Effector memory CD4-positive, alpha-beta T cell (primary cell): ENCODE measurements at places on chromosomes 13 and 19.
A peak's percentile ranks its signal among the peaks of the same experiment; 100 is the strongest.

- no peak for DNase-seq
Measured at GRCh38 chr13:106621833-106622232, 53.9 kb upstream of the ARGLU1 start.

GRCh38 chr19:29277102-29277501 is 64.2 kb upstream of the UQCRFS1 start:
- peak; percentile 39 for DNase-seq

- no peak for DNase-seq
Measured at GRCh38 chr13:79709471-79709870, 228.5 kb downstream of the NDFIP2 start.

GRCh38 chr19:5991244-5991838 is 13.4 kb upstream of the RANBP3 start:
- DNase-seq: no peak

GRCh38 chr19:40600570-40601133 is 517 bp upstream of the LTBP4 start:
- DNase-seq: no peak

GRCh38 chr19:15218501-15218900 is 13.7 kb downstream of the EPHX3 start:
- DNase-seq: no peak

GRCh38 chr19:5494773-5495172 is 39.6 kb downstream of the ZNRF4 start:
- no peak for DNase-seq

DNA sequence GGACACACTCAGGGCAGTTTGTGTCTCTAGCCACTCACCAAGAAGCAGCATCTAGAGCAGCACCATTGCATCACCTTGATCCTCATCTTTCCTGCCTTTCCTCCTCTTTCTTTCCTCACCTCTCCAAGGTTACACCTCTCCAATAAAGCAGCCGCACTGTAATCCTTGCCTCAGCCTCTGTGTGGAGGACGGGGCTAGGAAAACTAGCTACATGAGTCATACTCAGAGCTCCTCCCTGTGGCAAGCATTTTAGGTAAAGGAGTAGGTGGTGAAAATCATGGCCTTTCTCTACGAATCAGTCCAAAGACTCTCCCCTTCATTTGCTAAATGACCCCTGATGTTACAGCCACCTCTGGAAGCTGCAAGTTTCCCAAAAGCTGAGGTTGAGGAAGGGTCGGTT is 108.9 kb downstream of the DNAJC15 start:
- DNase-seq: no peak

DNA sequence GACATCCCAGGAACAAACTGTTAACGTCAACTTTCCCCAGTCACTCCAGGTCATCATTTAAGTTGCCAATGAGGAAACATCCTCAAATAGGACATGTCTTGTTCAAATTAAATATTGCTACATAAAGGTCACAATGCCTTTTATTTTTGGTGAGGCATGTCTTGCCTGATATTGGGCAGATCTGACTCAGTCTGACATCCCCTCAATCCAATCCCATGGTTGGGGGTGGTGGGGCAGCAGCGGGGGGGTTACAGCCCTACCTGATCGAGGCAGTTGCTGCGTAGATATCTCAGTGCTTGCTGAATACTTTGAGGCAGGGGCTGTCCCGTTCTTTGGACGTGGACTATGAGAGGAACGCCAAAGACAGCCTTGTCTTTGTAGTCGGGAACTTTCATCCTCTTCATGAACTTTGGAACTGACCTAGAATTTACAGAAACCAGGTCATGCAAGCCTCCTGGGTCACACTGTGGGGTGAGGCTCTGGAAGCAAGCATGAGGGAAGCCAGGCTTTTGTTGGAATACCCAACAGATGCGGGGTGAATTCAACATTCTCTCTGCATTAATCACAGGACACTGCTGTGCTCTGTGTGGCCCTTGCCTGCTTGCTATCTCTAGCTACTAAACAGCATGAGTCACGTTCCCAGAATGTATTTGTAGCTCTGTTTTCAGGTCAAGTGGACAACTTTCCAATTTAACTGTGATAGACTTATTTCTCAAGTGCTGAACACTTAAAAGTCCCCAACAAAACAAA is 109.8 kb downstream of the KL start:
- no peak for DNase-seq

DNA sequence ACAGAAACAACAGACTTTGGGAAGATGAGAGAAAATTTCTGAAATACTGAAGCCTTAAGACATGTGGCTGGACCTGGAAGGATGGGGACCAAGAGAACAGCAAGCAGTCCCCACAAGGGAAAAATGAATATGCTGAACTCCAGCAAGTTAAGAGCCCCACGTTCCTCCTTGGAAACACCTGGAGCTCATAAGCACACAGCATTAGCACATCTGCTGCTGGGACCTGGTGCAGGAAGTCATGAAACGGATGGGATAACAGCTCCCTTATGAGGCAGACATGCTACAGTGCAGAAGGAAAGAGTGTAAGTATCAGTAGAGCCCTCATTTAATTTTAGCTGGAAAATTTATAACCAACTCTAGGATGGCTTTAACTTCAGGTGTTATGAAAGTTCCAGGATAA is 67.3 kb downstream of the SLC15A1 start:
- DNase-seq: no peak

- no peak for DNase-seq
Measured at GRCh38 chr19:47003611-47004465, 15.8 kb upstream of the NPAS1 start.

- no peak for DNase-seq
Measured at GRCh38 chr13:34078334-34078999, 260.5 kb downstream of the RFC3 start.

- DNase-seq: no peak
Measured at GRCh38 chr19:57954996-57955395, 7.5 kb upstream of the ZNF256 start.
